ENCODE measurements at places on chromosomes 5 and 9. TPM values are rescaled to one million over a fixed set of nuclear protein-coding genes. Genes with fewer than 3 reads are reported as not detected.

GRCh38 chr9:110179734-110180133, 28.2 kb downstream of the C9orf152 start:
- no peak overlapping the region for H3K4me3 ChIP-seq
- no peaks in the 10 kb centered on the region for H3K36me3 ChIP-seq
- no peaks in the 10 kb centered on the region for H3K27me3 ChIP-seq
- H3K27ac ChIP-seq, result no peak overlapping the region

Gene FOXD4L6
- not detected for total RNA-seq

DNA sequence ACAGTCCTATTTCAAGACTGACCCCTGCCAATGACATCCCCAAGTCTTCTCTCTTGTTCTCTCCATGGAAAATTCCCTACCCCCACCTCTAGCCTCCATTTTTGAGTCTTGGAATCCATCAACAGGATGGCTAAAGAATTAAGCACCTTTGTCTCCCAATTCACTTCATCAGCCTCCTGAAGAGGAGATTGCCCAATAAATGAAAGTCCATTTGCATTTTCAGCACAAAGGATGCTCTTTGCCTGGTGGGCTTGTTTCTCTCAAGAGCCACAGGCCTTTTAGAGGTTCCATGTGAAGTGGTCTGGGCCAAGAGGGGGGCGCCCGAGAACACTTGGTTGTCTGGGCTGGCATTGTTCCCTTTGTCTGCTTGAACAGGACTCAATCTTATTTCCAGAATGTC, 12.6 kb downstream of the HSD17B3 start:
- H3K36me3 ChIP-seq, result no peaks in the 10 kb centered on the region
- H3K4me3 ChIP-seq, result no peak overlapping the region
- no peak overlapping the region for H3K27ac ChIP-seq

DNA sequence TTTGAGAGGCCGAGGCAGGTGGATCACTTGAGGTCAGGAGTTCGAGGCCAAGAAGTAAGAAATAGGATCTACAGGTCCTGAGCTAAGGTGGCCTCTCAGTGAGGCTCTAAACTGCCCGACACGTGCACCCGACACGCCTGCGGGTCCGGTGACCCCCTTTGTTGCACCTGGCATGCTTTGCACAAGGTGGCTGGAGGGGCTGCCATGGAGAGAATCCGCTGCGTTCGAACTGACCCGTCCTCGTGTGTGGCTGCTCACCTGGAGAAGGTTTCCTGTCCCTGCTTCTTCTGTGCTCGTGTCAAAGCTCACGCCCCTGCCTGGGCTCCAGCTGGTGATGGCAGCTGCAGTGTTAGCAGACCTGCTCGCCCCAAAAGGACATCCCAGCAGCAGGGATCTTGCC, 5.7 kb upstream of the OLFM1 start:
- H3K27ac ChIP-seq, result no peak overlapping the region
- no peak overlapping the region for H3K4me3 ChIP-seq
- no peak for DNase-seq
- H3K4me1 ChIP-seq, result peaks cover 9% of the 10 kb centered on the region

DNA sequence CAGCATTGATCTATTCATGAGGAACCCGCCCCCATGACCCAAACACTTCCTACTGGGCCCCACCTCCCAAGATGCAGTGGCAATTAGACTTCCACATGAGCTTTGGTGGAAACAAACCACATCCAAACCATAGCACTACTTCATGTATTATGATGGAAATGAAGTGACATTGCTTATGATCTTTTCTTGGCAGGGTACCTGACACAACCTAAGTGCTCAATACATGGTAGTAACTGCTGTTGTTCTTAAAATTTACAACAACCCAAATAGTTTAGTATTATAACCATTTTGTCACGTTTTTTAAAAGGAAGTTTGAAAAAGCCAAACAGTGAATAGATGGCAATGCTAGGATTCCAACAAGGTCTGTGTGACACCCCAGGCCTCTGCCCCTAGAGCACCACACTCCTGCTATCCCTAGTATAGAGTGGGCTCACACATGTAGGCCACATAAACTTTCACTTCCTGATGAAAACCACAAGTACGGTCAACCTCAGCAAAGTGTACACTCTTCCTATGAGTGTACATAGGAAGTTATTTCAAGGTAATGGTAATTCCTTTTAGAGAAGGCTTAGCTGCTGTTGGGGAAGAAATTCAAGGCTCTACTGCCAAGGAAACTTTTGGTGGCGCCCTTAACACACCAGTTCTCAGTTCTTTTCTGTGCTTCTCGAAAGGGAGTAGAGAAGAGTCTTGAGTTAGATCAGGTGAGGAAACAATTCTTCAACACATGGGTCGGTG, 97.6 kb downstream of the ARSB start:
- DNase-seq, result no peak
- H3K27ac ChIP-seq, result no peak overlapping the region
- H3K27me3 ChIP-seq, result no peaks in the 10 kb centered on the region
- no peak overlapping the region for H3K4me3 ChIP-seq
- peaks cover 18% of the 10 kb centered on the region for H3K4me1 ChIP-seq

DNA sequence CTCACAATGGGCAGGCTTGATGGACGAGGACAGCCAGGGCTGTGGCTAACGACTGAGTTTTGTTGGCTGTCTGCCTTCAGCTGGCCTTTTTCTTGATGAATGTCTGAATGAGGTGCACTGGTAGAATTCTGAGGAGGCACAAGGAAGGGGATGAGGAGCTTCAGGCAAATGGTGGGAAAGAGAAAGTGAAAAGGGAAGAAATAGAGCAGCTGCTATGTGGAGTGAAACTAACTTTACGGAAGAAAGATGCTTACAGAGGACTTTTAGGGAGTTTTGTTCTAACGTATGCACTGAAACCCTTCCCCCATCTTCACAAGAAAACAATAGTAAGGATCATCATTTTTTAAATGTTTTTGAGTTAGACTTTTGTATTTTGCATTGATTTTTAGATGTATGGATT, 45.3 kb downstream of the OR2K2 start:
- DNase-seq, result no peak
- H3K4me3 ChIP-seq, result no peak overlapping the region
- H3K27ac ChIP-seq, result no peak overlapping the region
- H3K36me3 ChIP-seq, result no peaks in the 10 kb centered on the region
